ENCODE measurements at places on chromosomes 2 and 18.

DNA sequence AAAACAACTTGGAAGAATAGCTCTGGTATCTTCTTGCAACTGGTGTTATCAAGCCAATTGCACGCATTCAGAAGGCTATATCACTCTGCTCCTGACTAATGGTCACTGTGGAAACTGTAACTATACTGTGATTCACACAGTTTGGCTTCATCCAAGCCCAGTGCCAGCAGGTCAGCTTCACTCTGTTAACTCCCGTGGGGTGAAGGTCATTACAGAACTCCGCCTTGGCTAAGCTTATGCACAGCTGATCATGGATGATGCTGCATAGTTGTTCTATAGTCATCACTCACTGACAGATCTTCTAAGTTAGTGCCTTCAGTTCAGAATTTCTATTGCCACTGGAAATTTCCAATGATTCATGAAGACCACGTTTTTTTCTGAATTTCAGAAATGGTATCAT, 497.2 kb upstream of the NETO1 start:
- no peak for DNase-seq

- no peak for DNase-seq
These were observed 230.5 kb downstream of the ZNF521 start for GRCh38 chr18:25121442-25121841.

DNA sequence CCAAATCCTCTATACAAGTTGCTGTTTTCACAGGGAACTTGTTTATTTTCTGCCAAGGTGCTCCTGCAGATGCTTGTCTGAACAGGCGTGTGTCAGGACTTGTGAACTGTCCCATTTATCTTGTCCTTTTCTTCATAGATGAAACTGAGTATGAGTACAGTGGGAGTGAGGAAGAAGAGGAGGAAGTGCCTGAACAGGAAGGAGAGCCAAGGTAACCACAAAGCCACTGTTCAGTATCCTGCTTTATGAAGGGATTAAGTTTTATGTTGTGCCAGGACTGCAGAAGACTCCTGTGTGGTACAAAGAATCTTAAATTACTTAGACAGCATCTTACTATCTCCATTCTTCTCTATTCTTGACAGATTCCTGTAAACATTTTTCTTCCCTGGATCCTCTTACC, 145.0 kb downstream of the MAP4K4 start:
- no peak for DNase-seq

DNA sequence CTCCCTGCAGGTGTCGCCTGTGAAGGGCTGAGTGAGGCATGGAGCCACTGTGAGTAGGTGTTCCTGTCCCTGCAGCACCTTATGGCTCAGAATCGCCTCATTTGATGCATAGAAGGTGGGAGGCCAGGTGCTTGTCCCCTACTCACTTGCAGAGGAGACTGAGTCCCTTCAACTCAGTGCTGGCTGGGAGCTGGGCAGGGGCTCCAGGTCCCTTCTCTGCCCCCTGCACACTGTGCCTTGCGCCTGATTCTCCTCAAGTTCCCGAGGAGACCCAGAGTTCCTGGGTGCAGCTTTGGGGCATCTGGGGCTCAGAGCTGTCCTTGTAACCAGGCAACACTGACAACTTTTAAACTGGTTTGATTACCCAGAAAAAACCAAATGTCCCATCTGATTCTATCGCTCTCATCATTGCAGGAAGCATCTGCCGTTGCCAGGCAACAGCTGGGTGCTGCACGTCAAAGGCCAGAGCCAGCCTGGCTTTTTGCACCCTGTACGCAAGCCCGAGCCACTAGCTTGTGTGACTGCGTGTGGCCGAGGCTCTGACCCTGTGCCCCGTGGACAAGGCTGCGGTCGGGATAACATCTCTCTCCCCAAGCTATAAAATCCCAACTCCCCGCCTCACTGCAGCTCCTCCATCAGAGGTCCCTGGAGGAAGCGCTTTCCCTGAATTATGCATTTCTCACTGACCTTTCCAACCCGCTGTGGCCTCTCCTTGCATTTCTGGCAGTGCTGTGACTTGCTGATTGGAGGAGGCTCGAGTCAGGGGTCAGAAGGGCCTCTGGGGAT, 130.8 kb upstream of the HDAC4 start:
- DNase-seq: no peak

GRCh38 chr2:68258851-68259250, 6.5 kb upstream of the PPP3R1 start:
- no peak for DNase-seq

- peak; percentile 65 for DNase-seq
These were observed 2.2 kb downstream of the TGIF1 start for GRCh38 chr18:3451989-3452749.

DNA sequence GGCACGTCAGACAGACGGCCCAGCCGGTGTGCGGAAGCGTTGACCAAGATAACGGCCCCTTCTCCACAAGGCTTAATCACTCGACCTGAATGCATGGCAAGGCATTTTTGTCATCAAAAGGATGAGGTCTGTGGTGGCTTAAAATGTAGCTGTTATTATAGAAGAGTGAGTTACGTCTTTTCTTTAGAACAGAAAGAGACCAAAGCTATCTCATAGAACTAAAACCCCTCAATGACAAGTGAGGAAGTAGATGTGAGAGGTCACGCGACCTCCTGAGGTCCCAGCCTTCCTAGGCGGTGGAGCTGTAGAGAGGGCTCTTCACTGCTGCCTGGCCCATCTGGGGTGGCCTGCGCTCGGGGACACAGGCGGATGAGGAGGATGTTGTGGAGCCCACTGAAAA, 75.7 kb downstream of the LDLRAD4 start:
- no peak for DNase-seq

DNA sequence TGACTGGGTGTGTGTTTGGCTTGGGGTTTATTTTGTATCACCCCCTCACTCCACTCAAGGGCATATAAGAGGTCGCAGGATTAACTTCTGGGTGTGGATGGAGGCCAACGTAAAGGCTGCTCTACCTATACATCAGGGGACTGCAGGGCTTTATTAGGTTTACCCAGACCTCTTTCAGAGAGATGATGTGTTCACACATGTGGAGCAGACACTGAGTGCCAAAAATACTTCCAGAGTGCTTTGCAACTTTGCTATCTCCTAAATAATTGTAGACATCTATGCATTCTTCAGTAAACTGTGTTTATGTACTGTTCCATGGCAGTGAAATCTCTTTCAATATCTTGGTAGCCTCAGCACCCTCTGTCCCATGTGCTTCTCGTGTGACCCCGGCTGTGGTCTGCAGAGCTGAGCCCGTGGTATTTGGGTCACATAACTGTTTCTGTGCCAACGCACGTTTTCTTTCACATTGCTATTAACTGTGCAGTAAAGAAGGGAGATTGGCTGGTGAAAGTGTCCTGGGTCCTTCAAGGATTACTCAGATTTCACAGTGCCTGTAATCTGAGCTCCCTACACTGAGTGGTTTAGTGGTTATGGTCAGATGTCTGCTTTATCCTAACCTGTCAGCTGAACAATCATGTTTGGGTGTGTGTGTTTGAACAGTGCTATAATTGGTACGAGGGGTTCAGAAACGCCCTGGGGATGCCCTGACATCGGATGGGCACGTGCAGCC, 208.1 kb downstream of the VAPA start:
- DNase-seq: no peak

DNA sequence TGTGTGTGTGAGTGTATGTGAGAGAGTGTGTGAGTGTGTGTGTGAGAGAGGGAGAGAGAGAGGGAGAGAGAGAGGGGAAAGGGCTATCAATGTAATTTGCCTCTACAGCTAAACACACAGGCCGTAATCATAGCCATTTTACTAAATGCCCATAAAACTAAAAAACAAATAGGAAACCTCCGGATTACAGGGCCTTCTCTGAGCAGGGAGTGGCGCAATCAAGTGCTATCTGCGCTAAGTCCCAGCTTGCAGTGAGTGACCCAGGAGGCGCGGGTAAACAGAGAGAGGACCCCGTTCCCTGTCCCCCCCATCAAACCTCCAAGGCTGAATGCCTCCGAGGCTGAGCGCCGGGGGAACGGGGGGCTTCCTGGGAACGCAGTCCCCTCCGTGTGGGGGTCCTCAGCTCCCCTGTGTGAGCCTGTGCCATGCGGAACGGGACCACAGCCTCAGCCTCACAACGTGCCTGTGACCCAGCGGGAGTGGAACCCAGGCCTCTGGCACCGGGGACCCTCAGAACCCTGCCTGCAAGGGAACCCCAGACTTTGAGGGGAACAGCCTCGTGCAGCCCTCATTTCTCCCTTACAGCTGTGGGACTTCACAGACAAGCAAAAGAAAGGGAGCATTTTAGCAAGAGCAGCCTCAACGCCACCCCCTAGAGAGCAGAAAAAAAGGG, 54.7 kb upstream of the ID2 start:
- no peak for DNase-seq

DNA sequence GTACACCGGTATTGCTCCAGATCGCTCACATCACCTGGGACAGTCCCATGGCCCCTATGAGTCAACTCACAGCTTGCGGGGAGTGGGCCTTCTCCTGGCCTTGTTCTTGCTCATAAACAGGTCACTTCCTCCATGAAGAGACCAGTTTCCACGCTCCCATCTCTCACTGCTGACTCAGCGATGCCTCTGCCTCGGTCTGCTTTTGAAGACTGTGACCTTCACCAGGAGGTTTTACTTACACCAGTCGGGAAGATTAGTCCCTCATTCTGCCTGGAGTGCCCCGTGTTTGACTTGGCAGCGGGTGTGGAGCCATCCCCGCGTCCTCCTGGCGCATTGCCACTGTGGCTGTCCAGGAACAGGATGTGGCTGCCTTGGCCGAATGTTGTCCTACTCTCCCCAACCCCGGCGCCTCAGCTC, 159.8 kb downstream of the RHBDD1 start:
- no peak for DNase-seq

DNA sequence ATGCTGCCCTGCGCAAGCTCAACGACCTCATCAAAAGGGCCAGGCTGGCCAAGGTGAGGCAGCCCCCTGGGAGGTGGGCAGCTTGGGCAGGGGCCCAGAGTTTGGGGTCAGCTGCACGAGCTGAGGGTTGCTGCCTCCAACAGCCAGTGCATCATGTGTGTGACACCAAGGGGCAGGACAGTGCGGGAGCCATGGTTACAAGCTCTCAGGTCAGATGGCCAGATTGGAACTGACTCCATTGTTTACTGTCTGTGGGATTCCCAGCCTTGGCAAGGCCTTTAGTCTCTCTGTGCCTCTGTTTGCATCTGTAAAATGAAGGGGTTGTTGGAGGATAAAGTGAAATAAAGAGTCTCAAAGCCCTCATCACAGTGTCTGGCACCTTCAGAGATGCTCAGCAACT, 26.9 kb downstream of the EHD3 start:
- DNase-seq: no peak

- DNase-seq: no peak
These were observed 96.4 kb downstream of the EPB41L3 start for GRCh38 chr18:5447442-5447841.

DNA sequence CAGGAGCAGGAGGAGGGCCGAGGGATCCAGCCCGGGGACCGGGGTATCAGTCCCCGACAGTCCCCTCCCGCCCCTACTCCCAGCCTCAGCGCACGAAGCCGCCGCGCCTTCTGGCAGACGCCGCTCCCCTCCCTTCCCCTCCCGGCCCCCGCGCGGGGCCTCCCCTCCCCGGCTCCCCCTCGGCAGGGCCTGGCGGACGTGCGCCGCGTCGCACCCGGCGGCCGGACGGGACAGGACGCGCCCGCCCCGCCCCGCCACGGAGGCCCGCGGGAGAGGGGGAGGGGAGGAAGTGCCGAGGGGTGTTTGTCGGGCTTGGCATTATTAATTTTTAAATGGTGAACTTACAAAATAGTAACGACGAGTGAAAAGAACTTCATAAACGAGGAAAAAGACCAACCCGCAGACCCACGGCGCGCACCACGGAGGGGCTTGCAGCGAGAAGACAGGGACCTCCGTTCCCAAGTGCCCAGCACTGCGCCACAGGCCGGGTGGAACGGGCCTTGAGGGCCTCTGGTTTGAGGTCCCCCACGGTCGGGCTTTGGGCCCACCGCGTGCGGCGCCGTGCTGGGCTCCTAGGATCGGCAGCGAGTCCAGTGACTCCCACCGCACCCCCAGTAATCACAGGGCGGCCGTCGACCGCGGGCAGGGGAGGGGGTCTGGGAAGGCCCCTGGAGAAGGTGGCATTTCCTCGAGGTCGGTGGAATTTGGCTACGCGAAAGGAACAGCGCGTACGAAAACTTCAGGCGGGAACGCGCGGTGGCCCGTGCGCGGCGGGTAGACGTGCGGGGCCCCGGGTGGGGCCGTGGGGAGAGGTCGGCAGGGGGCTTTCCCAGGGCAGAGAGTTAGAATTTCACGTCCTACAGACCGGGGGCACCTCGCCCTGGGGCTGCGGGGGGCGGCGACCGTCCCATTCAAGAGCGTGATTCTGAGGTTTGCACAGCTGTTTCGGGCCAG, 954 bp upstream of the CTDSP1 start:
- peak; percentile 81 for DNase-seq

GRCh38 chr2:16654833-16655444, 10.7 kb downstream of the CYRIA start:
- DNase-seq: no peak

- no peak for DNase-seq
These were observed 331.9 kb upstream of the GULP1 start for GRCh38 chr2:187959821-187960220.

DNA sequence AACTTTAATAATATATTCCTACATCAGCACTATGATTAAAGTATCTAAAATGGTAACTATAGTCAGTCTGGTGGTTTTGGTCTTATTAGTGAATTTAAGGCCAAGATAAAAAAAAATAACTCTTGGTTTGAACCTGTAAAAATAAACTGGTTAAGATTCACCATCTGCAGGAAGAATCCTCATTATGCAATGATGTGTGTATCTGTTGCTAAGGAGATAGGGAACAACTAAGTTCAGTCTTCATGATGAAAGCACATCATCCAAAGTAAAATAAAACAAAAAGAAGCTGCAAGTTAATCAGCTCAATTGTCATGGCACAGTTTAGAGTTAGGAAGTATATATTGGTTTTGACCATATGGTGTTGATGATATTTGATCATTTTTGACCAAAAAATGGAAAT, 466.0 kb downstream of the NYAP2 start:
- no peak for DNase-seq

DNA sequence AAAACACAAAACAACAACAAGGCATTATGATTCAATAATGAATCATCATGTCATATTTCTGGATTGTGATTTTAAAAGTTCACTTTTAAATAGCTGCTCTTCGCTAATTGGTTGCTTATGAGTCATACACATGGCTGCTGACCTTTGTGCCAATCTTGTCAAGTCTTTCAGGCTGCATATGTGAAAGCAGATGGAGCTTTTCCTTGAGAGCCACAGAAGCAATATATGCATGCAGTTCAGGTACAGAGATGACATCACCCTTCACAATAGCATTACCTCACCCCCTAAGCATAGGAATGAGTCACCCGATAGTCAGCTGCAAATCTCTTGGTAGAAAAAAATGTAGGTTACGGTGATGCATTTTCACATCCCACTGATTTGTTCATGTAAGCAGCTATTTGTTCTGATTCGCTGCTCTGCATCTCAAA, 27.2 kb downstream of the EIF2AK3 start:
- peak; percentile 36 for DNase-seq

GRCh38 chr2:127072970-127073369, 34.0 kb downstream of the BIN1 start:
- DNase-seq: no peak

GRCh38 chr2:150142561-150142960, 344.9 kb downstream of the RND3 start:
- no peak for DNase-seq
